ENCODE measurements at places on chromosomes 1 and 21.

DNA sequence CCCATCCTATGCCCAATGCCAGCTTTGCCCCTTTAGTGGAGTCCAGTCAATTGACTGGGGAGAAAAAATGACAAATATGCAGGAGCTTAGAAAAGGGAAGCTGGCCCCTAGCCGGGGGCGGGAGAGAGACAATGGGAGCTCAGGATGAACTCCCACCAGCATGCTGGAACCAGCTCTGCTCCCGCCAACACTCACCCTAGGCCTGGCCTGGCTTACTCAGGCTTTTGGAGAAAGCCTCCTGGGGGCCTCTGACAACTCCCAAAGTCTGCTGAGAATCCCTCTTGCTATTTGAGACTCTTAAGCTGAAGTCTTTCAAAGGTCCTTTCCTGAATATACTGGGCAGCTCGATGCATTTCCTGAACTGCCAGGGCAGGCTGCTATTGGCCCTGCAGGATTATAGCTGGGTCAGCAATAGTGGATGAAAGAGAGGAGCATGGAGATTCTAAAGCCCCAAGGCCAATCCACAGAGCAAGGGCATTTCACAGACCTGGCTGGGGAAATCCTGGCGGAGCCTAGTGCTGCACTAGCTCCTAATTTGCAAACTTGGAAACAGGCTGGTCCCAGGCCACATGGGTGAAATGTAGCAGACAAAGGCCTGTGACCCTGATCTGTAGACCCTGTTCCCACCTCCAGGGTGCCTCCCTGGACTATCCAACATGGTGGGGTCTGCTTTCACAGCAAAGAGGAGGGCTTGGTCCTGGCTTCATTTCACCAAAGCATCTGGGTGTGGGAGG, 35.7 kb upstream of the CLSTN1 start:
- DNase-seq, result no peak

DNA sequence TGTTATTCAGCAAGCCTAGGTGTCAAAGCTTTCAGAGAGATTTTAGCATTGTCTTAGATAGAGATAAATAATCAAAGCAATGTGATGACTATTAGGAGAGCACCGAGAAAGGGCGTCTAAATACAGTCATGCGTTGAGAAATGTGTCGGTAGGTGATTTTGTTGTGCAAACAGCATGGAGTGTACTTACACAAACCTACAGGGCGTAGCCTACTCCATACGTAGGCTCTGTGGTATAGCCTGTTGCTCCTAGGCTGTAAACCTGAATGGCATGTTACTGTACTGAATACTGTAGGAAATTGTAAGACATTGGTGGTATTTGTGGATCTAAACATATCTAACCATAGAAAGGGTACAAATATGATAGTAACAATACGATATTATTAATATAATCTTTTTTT, 31.8 kb downstream of the KIF1B start:
- no peak for DNase-seq

- no peak for DNase-seq
Measured at GRCh38 chr1:117803318-117803717, 126.1 kb downstream of the GDAP2 start.

DNA sequence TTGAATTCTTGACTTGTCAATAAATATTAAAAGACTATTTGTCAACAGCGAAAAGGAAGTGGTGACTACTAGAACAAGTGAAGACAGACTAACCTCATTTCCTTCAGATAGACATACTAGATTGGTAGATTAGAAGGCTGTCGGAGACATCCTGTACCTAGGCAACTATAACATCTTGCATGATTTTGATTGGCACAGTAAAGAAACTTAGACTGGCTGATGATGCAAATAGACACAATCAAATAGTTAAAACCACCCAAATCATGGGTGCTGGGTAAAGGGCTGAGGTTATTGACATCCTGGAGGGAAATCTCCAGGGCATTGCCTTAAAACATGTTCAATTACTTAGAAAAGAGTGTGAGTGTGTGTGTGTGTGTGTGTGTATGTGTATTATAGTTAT, 85.9 kb upstream of the EDEM3 start:
- no peak for DNase-seq

GRCh38 chr1:11027316-11027715, 14.9 kb downstream of the TARDBP start:
- DNase-seq, result no peak

- no peak for DNase-seq
Measured at GRCh38 chr1:217605390-217605789, 25.5 kb downstream of the GPATCH2 start.

DNA sequence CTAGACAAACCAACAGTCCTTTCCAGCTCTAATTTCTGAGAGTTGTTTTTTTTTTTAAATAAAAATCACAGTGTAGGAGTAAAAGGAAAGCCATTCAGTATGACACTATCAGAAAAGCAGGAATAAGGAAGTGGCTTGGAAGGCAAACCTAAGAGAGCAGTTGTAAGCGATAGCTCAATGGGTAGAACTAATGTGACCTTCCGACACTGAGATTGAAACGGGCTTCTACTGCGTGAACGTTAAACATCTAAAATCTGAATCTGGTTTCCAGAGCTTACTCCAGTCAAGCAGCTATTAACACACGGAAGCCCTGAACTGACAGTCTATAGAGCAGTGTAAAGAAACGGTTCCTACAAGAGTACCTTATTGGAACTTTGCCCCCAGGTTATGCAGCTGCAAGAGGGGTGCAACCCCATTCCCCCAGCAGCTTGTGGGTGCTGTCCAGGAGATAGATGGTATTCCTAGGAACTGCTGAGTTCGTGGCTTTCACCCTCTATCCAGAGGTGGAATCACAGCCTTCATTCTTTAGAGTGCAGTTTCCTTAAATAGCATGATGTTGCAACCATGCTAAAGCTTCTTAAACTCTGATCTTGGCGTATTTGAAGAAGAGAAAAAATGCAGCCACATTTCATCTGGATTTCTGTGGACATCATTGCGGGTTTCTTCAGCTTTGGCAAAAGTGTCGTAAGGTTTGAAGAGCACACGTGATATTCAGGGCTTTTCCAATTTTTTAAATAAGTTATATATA, 3.3 kb upstream of the IRF2BP2 start:
- no peak for DNase-seq

DNA sequence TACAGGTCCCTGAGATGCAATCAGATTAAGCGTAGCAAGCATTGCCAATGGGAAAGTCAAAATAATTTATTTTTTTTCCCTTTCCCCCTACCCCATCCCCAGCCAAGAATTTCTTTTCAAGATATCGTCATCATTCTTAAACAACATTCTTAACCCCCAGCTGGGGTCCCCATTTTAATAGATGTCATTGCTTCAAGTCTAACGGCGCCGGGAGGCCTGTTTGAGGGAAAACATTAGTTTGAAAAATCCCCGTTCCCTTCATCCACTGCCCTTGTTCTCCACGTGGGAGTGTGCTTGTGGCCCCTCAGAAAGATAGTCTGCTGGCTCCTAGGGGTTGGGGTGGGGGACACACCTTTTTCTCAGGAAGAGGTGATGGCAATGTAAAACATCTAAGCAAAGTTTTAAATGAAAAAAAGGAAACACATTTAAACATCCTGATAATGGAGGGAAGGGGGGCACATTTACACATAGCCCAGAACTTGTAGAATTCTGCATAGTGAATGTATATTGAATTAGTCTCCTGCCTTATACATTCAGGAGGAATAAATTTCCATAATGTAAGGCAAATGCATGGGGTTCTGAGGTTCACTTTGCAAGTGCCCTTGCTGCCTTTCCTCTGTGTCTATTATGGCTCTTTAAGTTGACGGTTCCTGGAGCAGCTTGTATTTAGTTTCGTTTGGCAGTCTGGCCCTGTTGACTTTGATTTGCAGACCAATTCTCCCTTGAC, 6.8 kb downstream of the TRNP1 start:
- DNase-seq, result no peak

DNA sequence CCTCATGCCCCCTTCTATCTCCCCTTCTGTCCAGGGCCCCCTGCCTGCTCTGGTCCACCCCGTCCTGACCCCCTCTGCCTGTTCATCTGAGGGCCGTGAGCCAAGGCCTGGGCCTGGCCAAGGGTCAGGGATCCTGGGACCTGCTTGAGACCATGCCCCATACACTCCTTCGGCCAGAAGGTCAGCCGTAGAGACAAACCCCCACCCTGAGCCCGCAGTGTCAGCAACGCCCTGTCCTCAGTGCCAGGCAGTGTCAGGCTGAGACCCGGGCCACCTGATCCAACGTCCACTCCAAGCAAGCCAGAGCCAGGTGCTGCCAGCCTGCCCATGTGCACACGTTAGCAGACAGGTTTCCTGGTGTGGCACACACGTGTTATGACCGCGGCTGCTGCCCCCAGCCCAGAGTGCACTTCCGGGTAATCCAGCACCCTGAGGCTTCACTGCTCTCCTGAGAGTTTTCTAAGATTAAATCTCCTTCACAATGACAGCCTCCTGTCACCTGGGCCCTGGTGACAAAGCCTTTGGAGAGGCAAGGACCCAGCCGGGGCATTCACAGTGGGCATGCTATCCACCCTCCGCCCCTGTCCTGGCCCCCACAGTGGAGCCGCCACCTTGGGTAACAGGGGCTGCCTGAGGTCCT, 10.1 kb upstream of the SAMD11 start:
- no peak for DNase-seq

GRCh38 chr1:11550664-11551283, 71.8 kb downstream of the DISP3 start:
- DNase-seq, result peak; percentile 81

DNA sequence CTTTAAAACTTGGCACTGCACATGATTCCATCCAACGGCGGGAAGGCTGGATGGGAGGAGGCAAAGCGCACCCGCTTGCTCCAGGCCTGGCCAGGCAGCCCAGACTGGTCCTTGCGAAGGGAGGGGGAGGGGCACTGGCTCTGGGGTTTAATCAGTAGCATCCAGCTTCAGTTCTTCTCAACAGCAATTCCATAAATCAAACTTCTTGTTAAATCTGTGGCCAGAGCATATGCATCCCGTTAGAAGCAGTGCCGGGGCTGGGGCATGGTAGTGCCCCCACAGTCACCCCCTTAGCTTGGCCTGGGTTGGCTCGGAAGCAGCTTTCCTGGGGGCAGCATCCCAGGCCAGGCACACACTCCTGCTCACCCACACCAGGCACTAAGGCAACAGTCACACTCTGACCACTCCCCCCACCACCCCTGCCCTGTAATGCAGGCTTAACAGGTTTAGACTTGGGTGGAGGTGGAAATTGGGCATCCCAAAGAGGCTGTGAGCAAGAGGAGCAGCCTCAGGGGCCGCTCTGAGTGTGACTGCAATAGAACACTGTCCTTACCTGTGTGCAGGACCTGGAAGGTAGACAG, 94.1 kb upstream of the CASZ1 start:
- peak; percentile 78 for DNase-seq

GRCh38 chr1:118303534-118303933, 118.5 kb upstream of the SPAG17 start:
- DNase-seq, result no peak

DNA sequence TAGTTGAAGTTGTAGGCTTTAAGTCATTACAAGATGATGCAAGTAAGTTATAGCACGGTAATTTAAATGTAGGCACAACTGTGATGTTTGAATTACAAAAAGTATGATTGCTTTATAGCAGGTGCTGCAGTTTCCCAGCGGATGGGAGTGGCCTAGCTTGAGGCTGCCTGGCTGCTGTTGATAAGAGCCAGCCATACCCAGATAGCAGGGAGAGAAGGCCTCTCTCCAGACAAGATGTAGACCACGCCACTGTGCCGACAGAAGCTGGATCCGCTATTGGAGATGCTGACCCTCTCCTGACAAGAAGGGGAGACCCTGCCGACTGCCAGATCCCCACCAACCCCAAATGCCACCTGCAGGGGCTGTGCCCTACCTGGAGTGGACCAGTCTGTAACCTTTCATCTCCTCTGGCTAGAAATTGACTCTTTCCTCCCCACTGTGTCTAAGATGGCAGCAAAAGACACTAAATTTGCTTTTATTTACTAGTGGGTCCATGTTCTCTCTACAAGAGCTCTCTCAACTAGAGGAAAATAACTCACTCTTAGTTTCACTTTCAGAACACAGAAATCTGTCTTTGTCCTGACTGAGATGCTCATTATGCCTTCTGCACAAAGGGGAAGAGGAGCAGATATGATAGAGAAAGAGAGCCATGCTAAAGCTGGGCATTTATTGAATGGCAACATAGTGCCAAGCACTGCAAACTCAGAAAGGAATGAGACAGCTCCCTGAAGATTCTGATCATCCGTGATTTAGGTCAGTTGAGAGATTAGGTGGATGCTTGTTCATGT, 127.9 kb downstream of the URB2 start:
- DNase-seq, result no peak

DNA sequence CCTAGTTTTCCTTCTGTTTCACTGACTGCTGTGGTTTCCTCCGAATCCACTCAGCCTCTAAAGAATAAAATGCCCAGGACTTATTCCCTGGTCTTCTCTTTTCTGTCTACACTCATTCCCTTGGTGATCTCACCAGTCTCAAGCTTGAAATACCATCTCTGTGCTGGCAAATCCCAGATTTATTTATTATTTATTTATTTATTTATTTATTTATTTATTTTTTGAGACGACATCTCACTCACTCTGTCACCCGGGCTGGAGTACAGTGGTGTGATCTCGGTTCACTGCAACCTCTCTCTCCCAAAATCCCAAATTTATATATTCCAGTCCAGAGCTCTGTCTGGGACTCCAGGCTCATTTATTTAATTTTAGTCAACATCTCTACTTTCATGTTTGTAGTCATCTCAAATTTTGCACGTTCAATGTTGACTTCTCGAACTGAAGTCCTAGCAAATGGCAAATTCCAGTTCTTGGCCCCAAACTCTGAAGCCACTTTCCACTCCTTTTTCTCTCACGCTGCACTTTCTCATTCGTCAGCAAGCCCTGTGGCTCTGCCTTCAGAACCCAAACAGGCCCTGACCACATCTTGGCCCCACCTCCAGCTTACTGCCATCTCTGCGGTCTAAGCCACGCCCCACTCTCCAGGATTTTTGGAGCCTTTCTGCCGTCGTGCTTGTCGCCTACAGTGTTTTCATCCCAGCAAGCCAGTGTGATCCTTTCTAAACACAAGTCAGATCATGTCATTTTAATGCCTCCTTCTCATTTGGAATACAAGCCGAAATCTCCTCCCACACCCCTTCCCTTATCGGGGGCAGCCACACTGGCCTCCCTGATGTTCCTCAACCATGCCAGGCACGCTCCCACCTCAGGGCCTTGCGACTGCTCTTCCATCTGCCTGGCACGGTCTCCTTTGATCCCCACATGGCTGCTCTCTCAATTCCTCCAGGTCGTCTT, 14.2 kb upstream of the TENT5B start:
- no peak for DNase-seq

- DNase-seq, result peak; percentile 34
Measured at GRCh38 chr1:223176437-223176836, 33.4 kb upstream of the TLR5 start.

DNA sequence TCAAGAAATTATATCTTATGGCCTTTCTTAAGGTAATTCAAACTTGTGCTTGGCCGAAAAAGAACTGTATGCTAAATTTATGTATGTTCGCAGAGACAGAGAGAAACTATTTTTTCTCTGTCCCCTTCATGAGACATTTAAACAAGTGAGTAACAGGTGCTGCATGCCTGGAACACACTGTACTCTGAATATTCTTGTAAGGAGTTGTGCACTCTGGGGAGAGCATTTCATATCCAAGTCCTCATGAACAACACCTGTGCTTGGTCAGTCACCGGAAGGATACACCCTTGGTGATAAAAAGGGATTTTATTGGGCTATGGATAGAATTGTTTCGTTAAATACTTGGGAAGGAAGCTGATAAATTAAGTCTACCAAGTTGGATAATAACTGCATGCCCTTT, 220.8 kb upstream of the NRIP1 start:
- DNase-seq, result no peak

GRCh38 chr1:151055581-151055980, 3.8 kb downstream of the CDC42SE1 start:
- DNase-seq, result no peak
